ENCODE measurements at places on chromosomes 3 and 15.

GRCh38 chr15:34366271-34367065, 528 bp downstream of the LPCAT4 start:
- DNase-seq: peak; percentile 72

- no peak for DNase-seq
Observed at GRCh38 chr3:42914771-42915515, 9.0 kb downstream of the ZNF662 start.

DNA sequence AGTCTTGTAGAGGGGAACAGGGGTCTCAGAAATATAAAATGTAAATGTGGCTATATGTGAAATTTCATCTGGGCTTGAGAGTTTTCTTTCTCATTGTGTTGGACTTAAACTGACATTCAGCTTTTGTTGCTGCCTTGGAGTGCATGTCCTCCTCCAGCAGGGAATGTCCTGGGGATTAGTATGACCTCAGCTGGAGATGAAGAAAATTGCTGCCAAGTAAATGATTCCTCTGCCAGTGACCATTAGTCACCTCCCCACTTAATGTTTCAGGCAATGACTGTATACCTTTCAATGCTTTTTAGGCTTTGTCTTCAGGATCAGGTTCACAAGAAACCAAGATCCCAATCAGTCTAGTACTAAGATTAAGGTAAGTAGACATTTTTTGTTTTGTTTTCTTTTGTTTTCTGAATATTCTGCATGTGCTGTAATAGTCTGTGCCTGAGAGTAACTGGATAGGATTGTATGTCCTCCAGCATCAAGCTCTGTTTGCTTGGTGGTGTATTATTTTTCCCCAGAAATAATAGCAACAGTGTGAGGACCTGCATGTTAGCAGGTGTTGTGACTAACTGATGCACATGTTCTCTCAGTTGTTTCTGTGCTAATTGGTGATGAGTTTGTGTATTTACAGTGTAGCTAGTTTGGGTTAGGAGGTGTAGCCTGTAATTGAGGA, 18.1 kb upstream of the SLC22A13 start:
- no peak for DNase-seq

DNA sequence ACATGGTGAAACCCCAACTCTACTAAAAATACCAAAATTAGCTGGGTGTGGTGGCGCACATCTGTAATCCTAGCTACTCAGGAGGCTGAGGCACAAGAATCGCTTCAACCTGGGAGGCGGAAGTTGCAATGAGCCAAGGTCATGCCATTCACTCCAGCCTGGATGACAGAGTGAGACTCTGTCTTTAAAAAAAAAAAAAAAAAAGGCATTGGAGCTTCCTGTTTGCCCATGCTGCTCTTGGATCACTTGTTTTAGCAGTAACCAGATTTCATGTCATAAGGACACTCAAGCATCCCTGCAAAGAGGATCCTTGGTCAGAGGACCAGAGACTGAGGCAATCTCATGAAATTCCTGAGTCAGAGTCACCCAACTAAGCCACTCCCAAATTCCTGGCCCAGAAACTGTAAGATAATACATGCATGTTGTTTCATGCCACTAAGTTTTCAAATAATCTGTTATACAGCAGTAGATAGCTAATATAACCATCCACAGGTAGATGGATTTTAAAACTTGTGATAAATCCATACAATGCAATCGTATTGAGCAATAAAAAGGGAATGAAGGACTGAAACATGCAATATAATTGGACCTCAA, 82.0 kb upstream of the XXYLT1 start:
- no peak for DNase-seq

DNA sequence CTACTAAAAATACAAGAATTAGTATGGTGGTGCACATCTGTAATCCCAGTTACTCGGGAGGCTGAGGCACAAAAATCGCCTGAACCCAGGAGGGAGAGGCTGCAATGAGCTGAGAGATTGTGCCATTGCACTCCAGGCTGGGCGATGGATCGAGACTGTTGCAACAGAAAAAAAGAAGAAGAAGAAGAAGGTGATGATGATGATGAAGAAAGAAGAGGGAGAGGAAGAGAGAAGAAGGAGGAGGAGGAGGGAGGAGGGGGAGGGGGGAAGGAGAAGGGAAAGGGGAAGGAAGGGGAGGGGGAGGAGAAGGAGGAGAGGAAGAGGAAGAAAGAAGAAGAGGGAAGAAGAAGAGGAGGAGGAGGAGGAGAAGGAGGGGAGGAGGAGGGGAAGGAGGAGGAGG, 33.2 kb upstream of the ZNF710 start:
- DNase-seq: no peak

DNA sequence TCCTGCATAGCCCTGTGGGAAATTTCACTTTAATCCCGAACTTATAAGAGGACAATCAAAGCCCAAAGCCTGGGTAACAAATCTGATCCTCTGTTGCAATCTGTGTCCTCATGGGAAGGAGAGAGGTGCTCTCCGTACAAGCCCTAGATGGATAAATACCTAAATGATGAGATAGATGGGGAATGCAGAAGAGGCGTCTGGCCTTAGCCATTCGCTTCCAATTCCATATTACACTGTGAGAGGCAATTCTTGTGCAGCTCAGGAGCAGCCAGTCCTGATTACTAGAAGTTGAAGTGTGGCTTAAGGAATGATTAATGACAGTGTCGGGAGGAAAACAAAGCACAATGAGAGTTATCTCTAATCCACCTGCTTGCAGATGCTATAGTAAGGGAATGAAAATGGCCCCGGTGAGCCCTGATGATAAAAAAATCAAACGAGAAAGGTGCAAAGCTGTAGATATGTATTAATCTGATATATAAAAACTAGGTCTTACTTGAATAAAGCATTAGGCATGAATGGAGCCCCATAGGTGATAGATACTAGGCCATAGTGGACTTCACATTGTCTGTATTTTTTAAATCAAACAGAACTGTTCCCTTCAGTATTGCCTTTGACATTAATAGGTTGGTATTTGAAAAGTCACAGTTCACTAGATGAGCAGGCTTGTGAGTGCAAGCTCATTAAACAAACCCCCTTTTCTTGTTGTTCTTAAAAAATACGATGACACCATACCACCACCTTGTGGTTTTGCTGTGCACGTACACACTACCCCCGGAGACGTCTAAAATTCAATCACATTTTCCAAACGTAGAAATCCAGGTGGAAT, 54.2 kb upstream of the TMCO5A start:
- DNase-seq: no peak

DNA sequence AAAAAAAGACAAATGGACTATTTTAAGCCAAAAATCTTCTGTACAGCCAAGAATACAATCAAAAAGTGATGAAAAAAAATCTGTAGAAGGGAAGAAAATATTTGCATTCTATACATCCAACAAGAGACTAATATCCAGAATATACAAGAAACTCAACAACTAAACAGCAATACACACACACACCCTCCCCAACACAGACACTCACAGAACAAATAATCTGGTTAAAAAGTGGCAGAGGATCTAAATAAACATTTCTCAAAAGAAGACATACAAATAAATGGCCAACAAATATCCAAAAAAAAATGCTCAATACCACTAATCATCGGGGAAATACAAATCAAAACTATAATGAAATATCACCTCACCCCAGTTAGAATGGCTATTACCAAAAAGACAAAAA, 209.0 kb upstream of the ZNF385D start:
- DNase-seq: no peak

DNA sequence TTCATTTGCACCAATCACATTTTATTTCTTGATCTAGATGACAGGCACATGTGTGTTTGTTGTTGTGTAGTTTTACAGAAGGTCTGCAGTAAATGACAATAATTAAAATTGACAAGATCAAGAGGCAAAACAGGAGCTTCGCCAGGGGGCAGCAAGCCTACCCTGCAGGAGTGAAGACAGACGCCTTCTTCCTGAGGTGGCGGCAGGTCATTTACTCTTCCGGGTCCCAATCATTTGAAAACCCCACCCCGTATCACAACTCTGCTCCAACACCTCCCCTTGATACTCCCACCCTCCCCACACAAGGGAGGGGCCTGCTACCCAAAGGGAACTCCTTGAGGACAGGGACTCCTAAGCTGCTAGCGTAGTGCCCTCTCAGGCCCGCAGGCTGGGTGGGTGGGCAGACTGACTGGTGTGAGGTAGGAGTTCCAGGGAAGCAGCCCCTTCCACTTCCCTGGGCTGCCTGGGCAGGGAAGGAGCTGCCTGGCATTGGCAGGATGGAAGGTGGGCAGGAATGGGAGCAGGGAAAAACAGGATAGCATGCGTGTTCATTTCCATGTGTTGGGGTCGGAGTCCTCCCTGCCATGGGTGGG, 13.1 kb downstream of the CHDH start:
- DNase-seq: no peak

- DNase-seq: no peak
Observed at GRCh38 chr15:66063147-66063546, 190.4 kb downstream of the MEGF11 start.

GRCh38 chr3:55166576-55167555, 239.0 kb upstream of the LRTM1 start:
- DNase-seq: no peak

DNA sequence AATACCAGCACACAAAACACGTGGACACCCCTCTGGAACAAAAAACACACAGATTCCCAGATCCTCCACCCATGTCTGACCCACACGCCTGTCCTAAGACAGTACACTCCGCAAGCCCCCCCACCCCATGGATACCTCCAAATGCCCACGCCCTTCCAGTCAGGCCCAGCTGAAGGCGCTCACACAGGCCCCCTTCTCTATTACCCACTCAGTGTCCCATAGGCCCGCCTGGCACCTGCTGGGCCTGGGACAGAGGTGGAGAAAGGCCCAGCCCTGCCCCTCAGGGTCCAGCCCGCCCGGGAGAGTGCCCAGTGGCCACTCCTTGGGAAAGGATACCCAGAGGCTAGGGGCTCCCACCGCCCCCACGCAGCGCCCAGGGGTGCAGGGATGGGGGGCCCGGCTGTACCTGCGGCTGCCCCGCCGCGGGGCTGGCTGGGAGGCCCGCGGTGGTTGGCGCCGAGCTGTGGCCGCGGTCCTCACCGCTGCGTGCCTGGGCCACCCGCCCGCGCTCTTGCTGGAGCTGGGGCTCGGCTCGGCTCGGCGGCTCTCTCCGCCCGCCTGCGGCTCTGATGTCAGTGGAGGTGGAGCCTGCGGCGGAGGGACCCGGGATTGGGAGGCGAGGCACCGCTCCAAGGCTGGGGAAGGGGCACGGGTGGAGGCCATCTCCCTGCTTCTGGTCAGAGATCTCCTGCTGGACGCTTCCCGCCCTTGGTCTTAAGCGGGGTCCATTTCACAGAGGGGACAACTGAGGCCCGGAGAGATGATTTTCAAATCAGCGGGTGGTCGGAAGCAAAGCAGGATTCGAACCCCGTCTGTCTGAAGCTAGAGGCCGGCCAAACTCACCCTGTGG, at the start of gene CAMK1:
Gene CAMK1 (minus strand): TSS at position 522 of the 850 bp plus-strand sequence. CDS start 2,198 bp downstream, outside the sequence.
- DNase-seq: peak; percentile 84

DNA sequence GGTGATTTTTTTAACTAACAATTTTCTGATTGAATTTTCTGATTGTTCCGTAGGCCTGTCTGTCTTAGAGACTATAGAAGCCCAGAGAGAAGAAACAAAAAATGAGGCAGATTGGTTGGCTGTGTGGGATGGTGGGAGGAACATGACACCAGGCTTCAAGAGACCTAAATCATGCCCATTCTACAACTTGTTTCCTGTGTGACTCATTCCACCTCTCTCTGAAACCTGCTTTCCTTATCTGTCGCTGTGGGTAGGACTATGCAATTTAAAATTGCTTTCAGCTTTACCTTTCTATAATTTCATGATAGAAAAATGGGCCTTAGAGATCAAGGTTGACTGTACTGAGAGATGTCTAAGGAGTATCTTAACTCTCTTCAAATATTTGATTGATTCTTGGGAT, 44.5 kb downstream of the OXNAD1 start:
- DNase-seq: peak; percentile 76

DNA sequence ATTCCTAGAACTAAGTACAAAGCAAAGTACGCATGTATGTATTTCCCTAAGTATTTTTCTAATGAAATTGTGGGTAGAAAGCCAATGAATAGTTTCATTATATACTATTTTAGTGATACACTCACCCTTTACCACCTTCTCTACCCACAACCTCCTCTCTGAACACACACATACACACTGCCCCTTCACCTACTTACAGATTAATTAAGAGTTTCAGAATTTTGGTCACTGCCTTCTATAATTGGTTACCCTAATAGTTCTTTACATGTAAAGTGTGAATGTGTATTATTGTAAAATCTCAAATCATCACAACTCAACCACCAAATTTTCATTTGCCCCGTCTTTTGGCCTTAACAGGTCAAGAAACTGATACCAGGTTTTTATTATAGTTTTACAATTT, 7.2 kb downstream of the PFN2 start:
- DNase-seq: no peak

- DNase-seq: no peak
Observed at GRCh38 chr15:73647259-73648013, 14.2 kb upstream of the NPTN start.

- DNase-seq: no peak
Observed at GRCh38 chr15:75234191-75234810, 23.8 kb upstream of the GOLGA6C start.

DNA sequence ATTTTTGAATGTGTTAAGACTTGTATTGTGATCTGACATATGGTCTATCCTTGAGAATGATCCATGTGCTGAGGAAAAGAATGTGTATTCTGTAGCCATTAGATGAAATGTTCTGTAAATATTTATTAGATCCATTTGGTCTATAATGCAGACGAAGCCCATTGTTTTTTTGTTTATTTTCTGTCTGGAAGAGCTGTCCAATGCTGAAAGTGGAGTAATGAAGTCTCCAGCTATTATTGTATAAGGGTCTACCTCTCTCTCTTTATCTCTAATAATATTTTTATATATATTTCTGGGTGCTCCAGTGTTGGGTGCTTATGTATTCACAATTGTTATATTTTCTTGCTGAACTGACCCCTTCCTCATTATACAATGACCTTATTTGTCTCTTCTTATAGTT, 250.6 kb upstream of the GADL1 start:
- DNase-seq: no peak

- no peak for DNase-seq
Observed at GRCh38 chr3:141367038-141367730, 1.1 kb upstream of the ZBTB38 start.

GRCh38 chr3:53712817-53713388, 133.3 kb downstream of the CHDH start:
- peak; percentile 28 for DNase-seq
